Epithelial cell of prostate (primary cell): ENCODE measurements at places on chromosomes 3 and 15.

- DNase-seq: no peak
Measured at GRCh38 chr3:48543271-48543866, 13.2 kb downstream of the PFKFB4 start.

- DNase-seq: no peak
Measured at GRCh38 chr15:55687792-55688191, 55.2 kb downstream of the PRTG start.

DNA sequence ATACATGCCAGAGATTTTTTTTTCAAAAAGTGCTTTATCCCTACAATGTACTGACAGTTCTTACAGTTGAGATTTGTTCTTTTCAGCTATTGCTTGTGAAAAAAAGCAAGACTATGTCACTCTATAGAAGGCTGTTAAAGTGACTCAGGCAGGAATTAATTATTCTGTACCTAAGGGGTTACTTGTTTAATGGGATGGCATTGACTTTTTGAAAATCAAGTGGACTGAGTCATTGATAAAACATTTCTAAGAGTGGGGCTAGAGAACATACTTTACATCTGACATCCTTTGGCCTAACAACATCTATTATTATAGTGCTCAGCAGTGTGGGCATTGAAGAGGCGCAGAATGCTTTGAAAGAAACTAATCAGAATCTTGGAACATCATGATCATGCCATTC is 34.3 kb downstream of the INTS14 start:
- DNase-seq: no peak

GRCh38 chr15:100981086-100981485 is 61.9 kb downstream of the LRRK1 start:
- DNase-seq: no peak

DNA sequence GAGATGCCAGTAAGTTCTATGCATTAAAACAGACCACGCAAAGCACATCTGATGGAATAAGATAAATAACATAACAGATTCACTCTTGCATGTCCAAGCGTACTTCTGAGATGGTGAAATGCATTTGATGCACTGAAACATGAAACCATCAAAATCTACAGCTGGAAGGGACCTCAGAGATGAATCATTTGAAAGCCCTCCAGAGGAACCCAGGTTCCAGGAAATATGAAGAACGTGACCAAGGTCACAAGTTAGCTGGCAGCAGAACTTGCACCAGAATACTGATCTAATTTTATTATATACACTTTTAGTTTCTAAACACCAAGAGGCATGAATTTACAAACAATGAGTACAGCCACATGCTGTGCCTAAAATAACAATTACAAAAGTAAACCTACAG is 957.1 kb downstream of the FHIT start:
- no peak for DNase-seq

DNA sequence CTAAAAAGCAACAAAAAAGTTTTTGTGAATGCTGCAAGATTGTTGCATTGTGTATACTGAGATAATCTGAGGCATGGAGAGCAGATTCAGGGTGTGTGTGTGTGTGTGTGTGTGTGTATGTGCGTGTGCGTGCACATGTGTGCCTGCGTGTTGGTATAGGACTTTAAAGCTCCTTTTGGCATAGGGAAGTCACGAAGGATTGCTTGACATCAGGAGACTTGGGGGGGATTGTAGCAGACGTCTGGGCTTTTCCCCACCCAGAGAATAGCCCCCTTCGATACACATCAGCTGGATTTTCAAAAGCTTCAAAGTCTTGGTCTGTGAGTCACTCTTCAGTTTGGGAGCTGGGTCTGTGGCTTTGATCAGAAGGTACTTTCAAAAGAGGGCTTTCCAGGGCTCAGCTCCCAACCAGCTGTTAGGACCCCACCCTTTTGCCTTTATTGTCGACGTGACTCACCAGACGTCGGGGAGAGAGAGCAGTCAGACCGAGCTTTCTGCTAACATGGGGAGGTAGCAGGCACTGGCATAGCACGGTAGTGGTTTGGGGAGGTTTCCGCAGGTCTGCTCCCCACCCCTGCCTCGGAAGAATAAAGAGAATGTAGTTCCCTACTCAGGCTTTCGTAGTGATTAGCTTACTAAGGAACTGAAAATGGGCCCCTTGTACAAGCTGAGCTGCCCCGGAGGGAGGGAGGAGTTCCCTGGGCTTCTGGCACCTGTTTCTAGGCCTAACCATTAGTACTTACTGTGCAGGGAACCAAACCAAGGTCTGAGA is 4.7 kb downstream of the BHLHE40 start:
- no peak for DNase-seq

DNA sequence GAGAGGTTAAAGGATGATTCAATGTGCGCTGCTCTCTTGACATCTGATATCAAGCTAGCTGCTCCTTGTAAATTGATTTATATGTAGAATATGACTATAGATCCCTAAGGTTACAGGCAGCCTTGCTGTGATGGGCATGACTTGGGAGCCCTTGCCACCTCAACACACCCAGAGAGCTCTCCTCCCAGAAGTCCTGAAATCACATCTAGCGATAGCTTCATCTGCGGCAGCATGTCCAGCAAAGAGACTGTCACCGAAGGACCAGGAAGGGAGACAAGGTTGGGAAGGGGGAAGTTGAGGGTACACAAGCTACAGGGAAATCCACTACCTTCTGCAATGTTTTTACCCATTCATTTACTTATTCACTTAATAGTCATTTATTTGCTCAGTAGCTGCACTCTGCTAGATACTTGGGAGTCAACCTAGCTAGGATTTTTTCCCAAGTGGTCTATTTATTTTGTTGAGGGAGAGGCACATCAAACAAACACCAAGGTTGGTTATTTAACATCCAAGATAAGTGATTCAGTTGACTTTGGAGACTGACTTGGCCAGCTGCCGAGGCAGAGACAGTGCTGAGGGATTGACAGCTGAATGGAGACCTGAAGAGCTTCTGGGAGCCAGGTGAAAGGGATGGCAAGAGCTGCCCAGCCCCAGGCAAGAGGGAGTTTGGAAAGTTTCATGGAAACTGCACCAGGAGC is 205.8 kb upstream of the IL12A start:
- DNase-seq: no peak

GRCh38 chr3:196050597-196050996 is 31.3 kb downstream of the TFRC start:
- DNase-seq: no peak

DNA sequence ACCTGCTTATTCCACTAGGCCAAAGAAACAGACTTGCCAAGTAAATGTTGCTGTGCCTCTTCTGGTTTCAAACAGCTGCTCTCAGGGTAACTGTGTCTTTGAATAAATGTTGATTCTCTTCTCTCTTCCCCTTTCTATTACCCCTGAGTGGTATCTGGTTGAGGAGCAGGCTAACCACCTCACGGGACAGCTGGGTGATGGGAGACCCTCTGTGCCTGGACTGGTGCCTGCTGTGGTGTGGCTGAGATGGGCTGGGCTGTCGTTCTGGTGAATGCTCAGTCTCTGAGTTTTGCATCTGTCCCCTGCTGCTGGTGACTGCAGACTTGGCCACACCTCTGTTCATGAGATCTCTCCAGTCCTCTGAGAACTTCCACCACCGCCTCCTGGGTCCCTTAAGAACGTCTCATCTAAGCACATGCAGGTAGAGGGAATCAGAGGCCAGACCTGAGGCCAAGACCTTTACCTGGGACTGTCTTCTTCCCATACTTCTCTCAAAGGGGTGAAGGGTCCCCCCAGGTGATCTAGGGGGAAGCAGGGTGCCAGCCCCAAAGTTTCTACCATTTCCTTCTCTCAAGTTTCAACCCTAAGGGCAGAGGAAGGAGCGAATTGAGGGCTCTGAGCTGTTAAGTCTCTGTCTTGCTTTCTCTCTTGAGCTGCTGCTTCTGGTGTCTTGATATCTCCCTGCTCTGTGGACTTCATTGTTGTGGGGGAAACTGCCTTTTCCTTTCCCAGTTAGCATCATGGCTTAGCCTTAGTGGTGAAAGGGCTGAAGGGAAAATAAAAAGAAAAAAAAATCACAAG is 252.9 kb downstream of the EBLN2 start:
- DNase-seq: no peak

GRCh38 chr15:78061963-78062427 is 15.5 kb downstream of the TBC1D2B start:
- no peak for DNase-seq

- DNase-seq: no peak
Measured at GRCh38 chr15:63112871-63113270, 8.8 kb upstream of the LACTB start.

GRCh38 chr15:88624156-88624970 is 3.2 kb downstream of the AEN start:
- no peak for DNase-seq

GRCh38 chr3:143201045-143201444 is 81.5 kb downstream of the CHST2 start:
- DNase-seq: no peak

GRCh38 chr3:49787536-49787935 is 1.2 kb upstream of the IP6K1 start:
- DNase-seq: no peak

DNA sequence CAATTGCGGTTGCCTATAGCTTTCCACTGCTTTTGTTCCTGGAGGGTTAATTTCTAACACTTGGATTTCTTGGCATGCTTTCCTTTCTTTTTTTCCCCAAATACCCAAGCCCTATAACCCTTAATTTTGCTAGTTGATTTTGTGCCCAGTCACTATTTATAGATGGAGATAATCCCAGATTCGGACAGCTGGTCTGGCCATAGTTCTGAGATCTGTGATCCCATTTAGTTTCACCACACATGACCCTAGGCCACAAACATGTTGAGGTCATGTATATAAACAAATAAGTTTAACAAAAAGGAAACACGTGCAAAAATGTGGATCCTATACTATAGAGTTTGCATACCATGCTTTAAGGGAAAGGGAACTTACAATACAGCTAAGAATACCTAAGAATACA is 111.4 kb downstream of the ZMAT3 start:
- no peak for DNase-seq

DNA sequence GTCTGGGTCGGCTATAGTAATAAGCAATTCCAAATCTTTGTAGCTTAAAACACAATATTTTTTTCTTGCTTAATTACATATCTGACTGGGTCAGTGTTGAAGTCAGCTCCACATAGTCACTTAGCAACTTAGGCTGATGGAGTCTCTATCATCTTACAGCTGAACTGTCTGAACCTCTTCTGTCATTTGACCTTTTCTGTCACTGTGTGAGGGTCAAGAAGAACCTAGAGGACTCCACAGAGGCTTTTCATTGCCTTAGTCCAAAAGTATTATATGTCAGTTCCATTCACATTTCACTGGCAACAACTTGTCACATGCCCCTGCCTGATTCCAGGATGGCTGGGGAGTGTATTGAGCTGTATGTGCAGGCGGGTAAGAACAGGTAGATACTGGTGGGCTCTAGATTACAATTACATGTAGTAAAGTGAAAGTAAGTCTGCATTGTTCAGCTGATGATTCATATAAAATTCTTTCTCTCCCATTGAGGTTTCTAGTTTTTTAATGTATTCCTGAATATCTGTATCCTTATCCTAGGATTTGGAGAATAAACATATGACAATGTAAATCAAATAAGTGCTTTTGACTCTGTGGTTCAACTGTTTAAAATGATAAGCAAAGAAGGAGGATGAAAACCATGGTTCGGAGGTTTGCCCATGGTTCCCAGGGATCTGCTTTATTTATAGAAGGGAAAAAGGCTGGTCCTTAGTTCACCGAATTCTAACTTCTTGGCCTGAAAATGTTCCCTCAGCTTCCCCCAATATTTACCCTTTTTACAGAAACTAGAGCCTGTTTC is 5.8 kb upstream of the ARPP21 start:
- no peak for DNase-seq
